HTR-8/SVneo (cell line): ENCODE measurements at places on chromosomes 3 and 15.

DNA sequence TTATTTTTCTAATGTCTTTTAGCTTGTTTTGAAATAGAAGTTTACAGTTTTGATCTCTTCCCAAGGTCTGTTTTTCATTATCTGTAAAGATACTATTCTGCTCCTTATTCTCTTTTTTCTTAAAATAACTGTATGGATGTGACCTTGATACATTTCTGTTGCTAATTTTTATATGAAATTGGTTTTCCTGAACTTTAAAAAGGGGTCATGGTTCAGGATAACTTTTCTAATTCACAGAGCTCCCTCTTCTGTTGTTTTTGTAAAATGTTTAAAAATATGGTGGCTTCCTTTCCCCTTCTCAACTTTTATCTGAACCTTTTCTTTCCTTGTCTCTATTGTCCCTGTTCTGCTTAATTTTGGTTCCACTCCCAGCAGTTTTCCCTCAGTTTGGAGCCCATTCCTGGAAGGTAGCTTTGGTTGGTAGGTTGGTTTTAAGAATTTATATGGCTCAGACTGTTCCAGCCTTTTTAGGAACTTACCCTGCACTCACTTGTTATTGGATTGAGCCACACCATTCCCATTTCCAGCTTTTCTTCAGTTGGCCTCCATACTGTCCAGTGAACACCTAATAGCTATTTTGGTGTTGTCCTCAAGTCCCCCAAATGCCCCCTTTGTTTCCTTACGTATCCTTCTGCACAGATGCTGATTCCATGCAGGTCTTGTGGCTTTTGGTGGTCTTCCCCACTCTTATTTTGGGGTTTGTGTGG, 70.3 kb downstream of the SLMAP start:
- DNase-seq, result no peak

GRCh38 chr3:95002438-95003046, 939.7 kb downstream of the NSUN3 start:
- DNase-seq, result no peak

DNA sequence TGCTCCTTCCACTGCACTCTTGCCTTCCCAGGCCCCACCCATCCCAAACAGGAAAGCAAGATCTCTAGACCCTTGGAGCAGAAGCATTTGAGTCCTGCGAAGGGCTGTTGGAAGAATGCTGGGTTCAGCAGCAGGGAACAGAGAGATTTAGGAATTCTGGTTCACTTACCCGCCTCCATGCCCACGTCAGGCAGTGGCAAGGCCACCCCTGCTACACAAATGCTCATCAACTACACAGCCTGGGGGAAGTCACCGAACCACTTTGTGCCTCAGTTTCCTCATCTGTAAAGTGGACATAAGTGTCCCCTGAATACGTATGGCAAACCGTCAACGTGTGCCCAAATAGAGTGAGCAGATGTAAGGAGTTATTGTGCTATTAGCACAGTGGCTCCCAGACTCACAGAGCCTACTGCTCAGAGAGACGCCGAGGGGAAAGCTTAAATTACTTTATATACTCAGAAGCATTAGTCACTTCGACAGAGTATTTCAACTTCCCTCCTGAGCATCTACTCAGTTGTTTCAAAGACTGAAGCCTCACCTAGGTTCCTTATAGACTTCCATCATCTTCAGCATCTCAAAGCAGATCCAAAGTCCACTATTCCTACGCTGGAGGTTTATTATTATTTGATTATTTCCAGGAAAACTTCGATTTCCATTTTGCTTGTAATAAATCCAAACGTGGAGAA, 905 bp downstream of the HOMER2 start:
- DNase-seq, result peak; percentile 31

GRCh38 chr3:44120721-44121582, 120.7 kb upstream of the TOPAZ1 start:
- DNase-seq, result no peak

DNA sequence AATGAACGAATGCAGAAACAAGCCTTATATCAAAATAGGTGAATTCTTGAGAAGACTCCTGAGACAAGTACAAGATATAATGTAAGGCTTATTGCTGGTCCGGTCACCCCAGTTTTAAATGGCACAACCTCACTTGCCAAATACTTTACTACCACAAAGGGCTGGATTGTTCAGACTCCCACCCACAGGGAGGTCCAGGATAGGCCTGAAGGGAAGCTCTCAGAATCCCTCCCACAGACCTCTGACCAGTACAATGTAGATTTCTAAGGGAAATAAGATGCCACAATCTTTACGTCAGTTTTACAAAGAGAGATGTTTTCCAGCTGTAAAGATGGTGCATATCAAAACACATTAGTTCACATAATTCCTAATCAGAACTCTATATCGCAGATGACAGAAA, 577.7 kb upstream of the ADAMTS9 start:
- DNase-seq, result no peak

DNA sequence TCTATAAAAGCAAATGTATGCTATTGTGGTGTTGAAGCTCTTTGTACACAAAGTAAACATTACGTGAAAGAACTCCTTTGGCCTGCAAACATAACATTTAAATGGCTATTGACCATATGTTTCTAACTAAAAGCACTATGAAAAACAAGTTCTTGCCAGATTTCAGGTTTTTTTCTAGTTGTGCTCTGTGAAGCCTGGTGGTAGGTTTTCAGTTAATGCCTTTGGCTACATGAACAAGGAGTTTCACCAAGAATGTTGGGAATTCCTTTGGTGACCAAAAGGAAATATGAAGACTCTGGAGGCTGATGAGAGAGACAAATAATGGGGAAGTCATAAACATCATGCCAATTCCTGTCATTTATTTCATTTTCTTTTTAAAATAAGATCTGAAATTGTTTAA, 66.0 kb downstream of the RBMS3 start:
- DNase-seq, result peak; percentile 41

DNA sequence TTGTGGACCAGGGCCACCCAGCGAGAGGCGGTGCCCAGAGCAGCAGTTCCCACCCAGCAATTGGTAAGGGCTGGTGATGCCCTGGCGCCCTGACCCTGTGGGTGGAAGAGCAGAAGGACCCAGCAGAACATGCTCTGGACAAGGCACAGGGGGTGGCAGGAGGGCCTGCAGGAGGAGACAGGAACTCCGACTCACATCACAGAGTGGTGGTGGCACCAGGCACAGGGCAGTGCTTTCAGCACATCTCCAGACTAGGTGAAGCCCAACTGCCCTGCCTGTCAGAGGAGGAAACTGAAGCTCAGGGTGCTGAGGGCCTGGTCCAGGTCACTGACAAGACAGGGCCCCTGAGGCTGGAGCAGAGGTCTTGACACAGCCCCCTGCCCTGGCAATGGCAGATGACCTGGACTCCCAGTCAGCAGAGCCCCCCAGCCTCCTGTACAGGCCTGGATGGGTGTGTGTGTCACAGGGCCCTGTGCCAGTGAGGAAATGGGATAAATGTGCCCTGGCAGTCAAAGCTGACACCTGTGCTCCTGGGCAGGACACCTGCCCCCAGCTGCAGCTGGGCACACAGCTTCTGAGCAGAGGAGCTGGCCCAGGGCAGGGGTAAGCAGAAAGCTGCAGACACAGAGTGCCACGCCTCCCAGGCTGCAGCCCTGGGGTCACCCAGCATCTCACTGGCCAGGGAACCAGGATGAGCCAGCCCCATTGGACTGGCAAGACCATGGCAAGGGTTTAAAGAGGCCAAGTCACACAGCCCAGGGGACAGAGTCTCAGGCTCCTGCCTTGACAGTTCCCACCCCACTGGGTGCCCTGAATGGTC, 11.4 kb downstream of the KLF15 start:
- no peak for DNase-seq

DNA sequence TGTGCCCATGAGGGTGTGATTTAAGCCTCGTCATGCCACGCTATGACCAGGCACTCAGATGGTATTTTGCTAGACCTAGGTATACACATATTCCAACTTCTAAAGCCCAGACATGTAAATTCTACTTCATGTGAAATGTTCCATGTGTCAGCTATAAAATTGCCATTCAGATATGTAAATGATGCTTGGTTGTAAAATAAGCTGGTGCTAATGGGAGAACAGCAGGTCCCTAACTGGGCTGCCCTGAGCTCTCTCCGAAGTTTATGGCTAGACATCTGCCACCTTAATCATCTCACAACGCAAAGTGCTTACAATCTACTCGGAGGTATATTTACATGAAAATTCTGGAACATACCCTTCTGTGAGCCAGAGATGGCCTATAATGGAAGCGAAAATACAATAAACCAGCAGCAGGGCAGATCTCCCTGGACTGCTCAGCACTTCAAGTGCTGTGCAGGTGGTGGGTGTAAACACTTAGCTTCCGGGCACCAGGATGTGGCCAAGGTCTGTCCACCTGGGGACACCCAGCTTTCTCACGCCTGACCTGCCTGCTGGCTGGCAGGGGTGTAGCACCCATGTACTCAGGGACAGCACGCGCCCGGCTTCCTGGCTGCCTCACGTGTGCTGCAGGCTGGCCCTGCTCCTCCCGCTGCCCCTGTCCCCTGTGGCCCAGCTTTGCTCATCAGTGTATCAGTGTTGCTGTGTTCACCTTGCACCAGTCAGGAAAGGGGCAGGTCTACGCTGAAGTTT, 82.0 kb downstream of the CHDH start:
- DNase-seq, result no peak

DNA sequence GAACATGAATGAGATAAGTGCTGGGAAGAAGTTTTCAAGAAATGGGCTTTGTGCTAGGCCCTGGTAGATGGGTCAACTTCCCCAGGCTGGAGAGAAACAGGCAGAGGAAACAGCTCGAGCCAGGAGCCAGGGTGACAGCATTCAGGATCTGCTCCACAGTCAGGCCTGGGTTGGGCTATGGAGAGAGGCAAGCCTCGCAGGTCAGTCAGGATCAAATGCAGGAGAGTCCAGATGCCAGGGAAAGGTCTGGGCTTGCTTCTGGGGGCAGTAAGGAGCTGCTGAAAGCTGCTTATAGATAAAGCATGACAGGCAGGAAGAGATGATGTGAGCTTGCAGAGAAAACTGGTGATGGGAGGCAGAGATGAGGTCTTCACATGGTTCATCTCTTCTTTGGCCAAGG, 11.0 kb upstream of the USP3 start:
- DNase-seq, result no peak

DNA sequence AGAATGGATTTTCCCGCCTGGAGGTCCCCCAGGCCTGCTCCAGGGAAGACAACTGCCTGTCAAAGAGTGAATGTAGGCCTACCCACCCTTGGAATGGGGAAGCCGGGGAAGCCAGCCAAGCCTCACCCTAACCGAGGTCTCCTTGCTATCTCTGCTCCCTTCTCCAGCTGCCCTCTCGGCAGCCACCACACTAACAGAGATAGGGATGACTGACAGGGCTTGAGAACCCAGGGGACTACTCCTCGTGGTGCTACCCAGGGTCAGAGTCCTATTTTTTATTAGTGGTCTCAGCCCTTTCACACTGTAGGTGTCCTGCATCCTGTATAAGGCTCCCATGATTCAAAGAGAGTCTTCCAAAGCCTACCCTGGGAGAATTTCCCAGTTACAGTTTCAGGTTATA, 160.6 kb upstream of the CHRM5 start:
- DNase-seq, result no peak

GRCh38 chr3:140078343-140078742, 143.4 kb downstream of the CLSTN2 start:
- no peak for DNase-seq
